ENCODE measurements at places on chromosomes 16 and 17.

GRCh38 chr17:30600830-30601494, 123.8 kb downstream of the GOSR1 start:
- no peak for DNase-seq

- DNase-seq = no peak
Measured at GRCh38 chr17:19759568-19760549, 11.8 kb upstream of the ALDH3A1 start.

DNA sequence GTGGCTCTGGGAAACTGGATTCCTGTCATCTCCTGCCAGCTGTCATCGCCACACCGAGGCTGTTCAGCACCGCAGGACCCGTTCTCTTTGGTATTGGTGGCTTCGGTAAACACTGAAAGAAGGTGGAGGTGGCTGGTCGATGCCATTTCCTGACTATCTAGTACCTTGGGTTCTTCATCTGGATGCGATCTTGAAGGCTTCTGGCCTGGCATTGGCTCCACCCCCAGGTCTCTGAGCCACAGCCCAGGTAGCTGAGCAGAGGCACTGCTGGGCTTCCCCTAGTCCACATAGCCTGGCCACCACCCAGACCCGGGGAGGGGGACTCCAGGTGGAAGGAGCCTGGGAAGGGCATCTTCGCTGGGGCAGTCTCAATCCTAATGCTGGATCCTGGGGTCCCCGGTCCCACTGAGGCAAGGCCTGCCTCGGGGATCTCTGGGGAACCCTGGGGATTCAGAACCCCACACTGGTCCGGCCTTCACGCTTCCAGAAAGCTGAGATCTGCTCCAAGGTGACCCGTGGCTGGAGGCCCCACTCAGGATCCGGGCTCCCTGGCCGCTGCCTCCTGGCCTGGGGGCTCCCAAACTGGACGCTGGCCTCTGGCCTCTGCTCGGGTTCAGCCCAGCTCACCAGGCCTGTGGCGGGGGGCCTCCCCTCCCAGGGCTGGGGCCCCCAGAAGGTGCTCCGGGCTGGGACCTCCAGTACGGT, 1.8 kb downstream of the C16orf54 start:
- DNase-seq = no peak

DNA sequence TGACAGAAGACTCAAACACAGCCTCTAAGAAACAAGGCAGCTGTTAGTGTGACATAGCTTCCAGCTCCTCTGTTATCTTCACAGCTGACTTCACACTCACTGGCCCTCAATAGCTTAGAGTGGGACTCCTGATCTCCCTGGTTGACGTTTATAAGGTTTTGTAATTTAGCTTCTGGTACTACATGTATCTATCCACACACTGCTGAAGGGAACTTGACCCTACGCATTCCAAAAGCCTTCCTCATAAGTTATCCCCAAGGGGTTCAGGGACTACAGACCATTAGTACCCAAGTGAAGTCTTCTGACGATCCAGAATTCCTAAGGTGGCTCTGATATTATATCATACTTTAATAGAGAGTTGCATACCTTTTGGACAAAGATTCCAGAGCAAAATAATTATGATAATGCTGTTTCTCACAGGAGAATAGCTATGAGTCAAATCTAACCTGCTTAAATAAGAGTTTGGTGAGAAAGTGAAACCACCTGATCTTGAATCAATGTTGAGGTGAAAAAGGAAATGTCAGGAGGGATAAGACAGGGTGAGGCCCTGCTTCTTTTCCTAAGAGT, 14.5 kb downstream of the ACACA start:
- DNase-seq = no peak

DNA sequence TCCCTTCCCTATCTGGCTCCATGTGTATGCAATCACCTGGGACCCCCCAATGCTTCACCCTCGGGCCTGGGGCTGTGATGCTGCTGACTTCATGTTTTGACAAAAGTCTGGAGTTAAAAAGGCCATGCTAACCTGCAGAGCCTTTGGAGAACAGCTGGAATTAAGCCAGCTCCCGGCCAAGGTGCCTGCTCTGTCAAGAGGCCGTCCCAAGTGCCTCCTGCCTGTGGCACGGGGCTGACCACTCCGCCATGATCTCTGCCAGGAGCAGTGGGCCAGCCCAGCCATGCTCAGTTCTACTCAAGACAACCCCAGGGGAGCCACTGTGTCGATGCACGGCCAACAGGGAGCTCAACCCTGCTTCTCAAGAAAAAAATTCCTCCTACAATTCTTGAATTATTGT, 93.6 kb downstream of the CCDC182 start:
- no peak for DNase-seq

GRCh38 chr16:68375801-68376536, 65.2 kb downstream of the PRMT7 start:
- no peak for DNase-seq

GRCh38 chr16:81997738-81998137, 13.5 kb downstream of the SDR42E1 start:
- no peak for DNase-seq

DNA sequence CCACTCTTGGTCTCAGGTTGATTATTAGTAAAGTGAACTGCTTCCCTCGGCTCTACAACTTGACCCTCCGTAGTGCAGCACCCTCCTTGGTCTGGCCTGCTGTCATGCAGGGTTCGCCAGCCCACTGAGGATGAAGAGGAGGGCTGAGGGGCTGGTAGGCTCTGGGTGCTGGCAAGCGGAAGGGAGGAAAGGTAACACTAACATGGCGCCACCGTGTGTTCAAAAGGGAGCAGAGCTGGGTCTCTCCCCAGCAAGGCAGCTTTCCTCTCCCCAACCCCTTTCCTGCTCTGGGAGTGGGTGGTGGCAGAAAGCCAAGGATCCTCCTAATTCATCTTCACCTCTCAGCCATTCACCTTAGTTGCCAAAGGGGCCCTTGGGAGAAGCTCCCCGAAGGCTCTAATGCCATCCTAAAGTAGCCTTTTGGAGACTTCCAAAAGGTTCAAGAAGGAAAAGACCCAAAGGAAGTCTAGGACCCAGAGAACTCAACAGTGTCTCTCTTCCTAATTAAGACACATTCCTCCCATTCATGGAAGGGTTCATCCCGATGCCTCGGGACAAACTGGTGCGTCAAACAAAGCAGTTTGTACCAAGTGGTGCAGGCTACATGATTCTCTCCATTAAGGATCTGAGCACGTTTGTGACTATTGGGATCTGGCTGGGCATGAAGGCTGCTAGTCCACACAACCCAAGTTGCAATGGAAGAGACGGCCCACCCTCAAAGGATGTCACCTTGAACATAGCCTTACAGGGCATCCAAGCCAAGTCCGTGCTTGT, 90.8 kb upstream of the TOB1 start:
- peak; percentile 74 for DNase-seq

- DNase-seq = no peak
Measured at GRCh38 chr17:40264458-40265185, 23.1 kb upstream of the CDC6 start.

GRCh38 chr17:49381033-49381432, 19.0 kb upstream of the ZNF652 start:
- no peak for DNase-seq

DNA sequence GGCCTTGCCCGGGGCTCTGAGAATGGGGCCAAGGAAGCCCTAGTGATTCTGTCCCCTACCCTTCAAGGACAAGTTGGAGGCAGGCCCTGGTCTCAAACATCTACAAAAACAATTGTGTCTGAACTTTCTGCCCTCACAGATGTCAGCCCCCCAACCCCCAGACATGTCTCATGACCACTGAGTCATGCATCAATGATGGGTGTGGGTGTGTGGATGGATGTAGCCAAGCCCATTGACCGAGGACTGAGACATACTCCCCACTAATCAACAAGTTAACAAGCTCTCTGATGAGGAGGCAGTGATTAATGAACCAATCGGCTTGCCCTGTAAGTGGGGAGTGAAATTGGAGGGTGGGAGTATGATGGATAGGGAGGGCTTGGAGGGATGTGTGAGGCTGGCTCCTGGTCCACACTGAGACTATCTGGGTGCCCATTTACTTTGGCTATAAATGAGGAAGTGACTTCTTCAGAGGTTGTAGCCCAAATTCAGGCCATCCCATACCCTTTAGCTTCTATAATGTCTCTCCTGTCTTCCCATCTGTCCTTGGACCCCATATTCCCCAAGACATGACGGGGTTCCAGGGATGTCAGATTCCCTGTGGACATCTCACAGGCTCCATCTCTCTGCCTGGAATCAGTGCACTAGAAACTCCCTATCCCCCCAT, 97.1 kb upstream of the TMEM97 start:
- DNase-seq = no peak

GRCh38 chr17:31588512-31588911, 197.0 kb downstream of the RAB11FIP4 start:
- no peak for DNase-seq

- no peak for DNase-seq
Measured at GRCh38 chr17:81509207-81509971, 3.2 kb downstream of the ACTG1 start.

GRCh38 chr17:64306850-64307463, 43.9 kb upstream of the TEX2 start:
- DNase-seq = peak; percentile 63

DNA sequence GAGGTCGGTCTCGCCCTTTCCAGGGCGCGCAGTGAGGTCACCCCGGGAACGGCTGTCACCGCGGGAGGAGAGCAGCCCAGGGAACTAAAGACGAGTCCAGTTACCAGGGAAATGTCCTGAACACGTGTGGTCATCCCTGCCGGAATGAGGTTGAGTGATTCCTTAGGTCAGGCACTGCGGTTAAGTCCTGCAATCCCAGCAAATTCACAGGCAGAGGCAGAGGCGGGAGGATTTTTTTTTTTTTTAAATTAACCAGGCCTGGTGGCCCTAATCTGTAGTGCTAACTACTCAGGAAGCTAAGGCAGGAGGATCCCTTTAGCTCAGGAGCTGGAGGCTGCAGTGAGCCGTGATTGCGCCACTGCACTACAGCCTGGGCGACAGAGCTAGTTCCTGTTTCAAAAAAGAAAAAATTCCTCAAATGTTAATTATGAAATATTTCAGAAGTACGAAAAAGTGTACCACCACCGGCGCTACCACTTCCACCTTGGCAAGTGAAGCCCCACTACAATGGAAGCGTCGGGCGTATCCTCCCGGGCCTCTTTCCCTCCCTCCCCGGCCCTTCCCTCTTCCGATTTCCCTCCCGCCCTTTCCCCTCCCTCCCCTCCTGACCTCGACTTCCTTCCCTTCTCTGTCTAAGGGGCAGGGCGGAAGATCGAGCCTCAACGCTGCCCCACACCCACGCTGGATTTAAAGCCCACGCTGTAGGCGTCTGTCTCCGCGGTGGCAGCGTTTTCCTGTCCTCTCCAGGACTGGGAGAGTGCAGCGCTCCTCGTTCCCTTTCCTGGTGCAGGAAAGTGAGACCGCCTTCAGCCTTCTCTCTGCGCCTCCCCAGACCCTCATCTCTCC, 27.3 kb downstream of the SLFN11 start:
- no peak for DNase-seq

DNA sequence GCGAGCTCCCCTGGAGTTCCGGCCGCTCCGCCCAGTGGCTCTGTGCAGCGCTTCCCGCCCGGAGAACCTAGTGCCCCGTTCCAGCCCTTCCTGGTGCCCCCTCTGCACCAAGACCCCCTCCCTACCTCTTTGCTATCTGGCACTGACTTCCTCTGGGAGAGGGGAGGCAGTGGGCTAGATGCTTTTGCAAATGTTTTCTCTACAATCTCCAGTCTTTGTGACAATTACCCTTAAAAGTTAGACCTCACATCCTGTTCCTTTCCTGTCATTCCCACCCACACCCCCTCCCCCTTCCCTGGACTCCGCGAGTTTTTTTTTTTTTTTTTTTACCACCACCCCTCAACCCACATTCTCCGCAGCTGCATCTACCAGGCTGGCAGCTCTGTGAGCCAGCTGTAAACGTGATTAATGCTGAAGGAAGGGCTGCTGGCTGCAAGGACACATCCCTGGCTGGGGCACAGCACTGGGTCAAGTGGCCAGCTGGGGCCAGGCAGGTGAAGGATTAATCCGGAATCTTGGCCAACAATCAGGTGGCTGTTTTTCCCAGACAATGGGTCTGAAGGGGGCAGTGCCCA, 101.5 kb downstream of the MGAT5B start:
- no peak for DNase-seq

GRCh38 chr17:74742978-74743545, 5.4 kb upstream of the NHERF1 start:
- DNase-seq = no peak

- no peak for DNase-seq
Measured at GRCh38 chr16:3924763-3925162, 44.2 kb upstream of the CREBBP start.

- DNase-seq = peak; percentile 40
Measured at GRCh38 chr17:39231591-39232551, 6.1 kb upstream of the STAC2 start.

GRCh38 chr16:66256919-66257318, 109.6 kb upstream of the CDH5 start:
- DNase-seq = no peak

- DNase-seq = no peak
Measured at GRCh38 chr16:13780406-13781168, 139.4 kb upstream of the ERCC4 start.

DNA sequence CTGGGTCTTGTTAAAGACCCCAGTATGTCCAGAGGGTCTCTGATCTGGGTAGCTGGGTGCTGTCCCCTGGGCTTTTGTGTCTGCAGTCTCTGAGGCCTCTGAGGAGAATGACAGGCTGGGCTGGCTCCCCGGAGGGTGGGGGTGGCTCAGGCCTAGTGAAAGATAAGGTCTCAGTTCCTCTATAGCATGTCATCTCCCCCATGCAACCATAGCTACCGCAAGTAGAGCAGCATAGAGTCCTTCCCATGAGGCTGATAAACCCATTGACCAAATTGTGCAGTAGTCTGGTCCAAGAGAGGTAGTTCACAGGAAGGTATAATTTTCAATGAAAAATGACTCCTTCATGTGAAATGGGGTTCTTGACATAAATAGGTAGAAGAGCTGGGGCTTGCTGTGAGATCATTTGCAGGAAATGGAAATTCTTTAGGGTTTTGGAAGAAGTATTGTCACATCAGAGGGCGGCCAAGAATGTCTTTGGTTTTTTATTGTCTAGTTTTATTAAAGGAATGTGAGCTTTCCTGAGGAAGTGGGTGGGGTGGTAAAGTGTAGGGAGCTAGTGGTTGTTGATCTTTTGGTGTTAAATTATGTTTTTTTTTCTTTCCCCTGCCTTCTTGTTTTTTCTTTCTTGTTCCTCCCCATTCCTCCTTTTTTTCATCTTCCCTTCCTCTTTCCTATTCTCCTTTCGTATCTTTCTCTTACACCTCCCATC, 21.0 kb downstream of the SLC7A6OS start:
- DNase-seq = no peak

GRCh38 chr17:18033442-18034099, 5.4 kb downstream of the ATPAF2 start:
- peak; percentile 94 for DNase-seq

Data from NCI-H1694 (cell line).